ENCODE measurements at places on chromosomes 1 and 21.

DNA sequence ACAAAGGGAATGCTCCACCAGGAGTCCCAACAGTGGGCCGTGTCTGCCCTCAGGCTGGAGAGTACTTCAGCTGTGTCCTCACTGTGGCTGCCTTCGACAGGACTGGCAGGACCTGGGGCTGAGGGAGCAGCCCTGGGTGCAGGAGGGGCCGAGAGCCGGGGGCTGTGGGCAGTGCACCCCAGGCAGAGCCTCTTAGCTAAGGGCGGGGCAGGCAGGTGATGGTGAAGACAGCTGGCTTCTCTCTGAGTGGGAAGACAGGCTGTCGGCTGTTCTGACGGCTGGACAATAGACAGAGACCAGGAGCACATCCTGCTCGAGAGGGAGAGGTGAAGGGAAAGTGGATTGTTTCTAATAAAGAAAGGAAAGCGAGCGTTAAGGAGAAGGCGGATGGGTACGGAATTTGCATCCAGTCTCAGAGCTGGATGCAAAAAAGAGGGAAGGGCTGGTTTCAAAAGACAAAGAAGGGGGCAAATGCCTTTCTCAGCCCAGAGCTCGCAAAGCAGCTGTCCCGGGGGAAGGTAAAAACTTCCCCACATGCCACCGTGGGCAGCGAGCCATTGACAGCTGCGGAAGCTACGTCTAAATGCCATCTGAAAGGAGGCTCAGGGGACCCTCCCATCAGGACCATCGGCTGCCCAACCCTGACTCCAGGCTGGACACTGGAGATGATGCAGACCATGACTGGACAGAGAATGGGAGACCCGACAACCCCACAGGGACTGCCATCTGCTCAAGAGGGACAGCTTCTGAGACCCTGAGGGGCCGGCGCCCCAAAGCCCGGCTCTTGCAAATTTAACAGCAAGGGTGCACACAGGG lies 92.0 kb downstream of the STUM start:
- DNase-seq: no peak

DNA sequence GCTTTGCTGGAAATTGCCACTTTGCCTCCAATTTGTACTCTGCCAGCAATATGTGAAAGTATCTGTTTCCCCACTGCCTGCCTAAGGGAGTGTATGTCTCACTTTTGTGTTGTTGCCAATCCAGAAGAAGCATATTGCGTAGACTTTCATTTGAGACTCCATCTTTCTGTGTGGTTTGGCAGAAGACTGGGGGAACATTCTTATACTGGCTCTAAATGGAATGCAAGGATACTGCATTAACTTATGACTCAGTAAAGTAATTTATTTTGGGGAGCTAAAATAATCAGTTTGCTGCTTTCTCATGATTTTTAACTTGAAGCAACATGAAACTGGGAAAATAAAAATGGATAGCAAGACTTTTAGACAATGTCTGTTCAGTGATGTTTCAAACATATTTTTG lies 107.7 kb upstream of the TMPRSS2 start:
- DNase-seq: no peak

- no peak for DNase-seq
Measured at GRCh38 chr21:45000637-45001133, 60.9 kb downstream of the SLX9 start.

DNA sequence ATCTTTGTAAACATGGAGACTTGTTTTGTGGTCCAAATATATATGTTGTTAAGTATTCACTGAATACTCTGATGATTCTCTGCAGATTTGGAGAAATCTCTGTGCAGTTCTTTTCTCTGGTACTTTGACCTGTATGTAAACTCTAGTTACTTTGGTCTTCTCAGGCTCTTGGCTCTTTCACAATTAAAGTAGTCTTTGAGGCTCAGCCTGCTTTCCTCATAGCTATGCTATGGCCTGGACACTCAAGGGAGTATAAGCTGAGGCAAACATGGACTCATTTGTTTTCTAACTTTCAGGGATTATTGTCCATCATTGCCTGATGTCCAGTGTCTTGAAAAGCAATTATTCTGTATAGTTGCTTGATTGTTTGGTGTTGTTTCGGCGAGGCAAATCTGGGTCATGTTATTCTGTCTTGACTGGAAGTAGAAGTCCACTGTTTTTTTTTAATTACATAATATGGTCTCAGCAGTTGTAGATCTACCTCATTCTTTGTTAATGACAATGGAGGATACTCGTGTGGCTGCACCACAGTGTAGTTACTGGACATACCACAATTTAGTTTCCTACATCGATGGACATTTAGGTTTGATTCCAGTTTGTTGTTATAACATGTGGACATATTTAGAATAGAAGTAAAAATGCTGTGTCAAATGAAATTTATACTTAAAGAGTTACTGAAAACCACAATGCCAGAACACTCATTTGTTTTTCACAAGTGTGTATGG lies 9.2 kb downstream of the PTBP2 start:
- no peak for DNase-seq

DNA sequence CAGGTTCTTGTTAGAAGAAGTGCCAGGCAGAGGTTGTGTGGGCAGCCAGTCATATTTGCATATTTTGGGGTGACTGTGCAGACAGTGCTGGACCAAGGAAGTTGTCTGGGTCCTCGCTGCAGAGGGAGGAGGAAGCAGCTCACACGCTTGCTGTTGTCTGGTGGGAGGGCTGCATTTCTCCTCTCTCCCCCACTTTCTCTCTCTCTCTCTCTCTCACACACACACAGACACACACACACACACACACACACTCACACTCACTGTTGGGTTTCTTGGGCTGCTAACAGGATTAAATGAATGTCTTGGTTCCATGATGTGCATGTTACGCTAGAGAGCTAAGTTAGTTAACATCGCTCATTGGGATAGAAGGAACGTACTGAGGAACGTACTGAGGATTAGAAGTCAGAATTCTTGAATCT lies 72.9 kb downstream of the AGPAT3 start:
- DNase-seq: peak; percentile 23

DNA sequence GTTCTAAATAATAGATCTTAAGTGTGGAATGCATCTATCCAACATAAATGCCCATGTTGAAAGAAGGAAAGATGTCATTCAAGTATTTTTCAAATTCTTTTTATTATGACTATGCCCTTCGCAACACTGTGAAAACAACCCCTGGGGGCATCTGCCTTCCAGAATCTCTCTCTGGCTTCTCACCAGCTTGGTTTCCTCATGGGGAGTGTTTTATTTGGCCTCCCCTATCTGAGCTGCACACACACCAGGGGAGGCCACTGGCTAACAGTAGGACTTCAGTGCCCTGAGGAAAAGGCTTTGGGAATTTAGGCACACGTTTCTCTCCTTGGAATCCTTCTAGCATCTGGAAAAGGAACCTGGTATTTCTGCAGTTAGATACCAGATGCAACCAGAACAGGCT lies 130.6 kb downstream of the EDEM3 start:
- no peak for DNase-seq

DNA sequence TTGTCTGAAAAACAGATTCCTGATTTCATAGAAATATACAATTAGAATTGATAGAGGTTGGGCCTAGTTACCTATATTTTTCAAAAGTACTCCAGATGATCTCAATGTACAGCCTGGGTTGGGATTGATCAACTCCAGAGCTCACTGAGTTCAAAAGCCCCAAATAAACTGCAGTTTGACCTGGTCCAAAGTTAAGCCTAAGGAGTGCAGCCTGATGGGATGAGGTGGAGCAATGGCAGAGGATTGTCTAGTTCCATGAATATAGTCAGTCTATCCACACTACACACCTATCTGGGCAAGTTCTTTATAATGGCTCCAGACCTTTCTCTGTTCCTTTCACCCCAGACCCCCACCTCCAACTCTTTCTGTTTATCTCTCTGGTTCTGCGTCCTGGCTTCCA lies 49.2 kb downstream of the C8A start:
- no peak for DNase-seq

DNA sequence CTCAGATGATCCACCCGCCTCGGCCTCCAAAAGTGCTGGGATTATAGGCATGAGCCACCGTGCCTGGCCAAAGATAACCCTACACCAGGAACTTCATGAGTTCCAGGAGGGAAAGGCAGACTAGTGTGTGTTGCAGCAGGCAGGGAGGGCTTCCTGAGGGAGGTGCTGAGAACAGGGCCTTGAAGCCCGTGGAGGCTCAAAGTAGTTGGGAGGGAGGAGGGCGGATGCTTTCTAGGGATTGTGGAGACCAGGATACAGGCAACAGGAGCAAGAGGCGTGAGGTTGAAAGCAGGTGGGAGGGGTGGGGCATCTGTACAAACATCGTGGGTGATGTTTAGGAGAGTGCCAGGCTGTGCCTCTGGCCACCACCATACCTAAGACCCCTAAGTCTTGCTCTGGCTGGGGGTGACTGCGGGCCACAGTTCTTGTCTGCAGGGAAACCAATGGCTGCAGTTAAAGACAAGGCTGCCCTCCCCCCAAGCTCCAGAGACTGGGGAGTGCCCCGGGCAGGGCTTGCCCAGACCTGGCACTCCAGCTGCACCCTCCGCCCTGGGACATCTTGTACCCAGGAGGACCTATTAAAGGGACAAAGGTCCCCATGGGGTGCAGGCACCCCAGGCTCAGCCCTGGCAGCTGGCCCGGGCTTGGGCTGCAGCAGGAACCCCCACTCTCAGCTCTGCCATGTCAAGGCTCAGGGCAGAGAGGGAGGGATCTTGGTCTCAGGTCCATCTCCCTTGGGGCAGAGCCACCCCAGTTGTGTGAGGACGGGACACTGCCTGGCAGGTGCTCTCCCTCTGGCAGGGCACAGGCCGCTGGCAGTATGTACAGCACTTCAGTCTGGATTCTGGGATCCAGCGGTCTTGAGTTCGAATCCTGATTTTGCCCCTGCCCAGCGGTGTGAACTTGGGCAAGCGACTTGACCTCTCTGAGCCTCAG lies 22.1 kb upstream of the CASZ1 start:
- DNase-seq: no peak

DNA sequence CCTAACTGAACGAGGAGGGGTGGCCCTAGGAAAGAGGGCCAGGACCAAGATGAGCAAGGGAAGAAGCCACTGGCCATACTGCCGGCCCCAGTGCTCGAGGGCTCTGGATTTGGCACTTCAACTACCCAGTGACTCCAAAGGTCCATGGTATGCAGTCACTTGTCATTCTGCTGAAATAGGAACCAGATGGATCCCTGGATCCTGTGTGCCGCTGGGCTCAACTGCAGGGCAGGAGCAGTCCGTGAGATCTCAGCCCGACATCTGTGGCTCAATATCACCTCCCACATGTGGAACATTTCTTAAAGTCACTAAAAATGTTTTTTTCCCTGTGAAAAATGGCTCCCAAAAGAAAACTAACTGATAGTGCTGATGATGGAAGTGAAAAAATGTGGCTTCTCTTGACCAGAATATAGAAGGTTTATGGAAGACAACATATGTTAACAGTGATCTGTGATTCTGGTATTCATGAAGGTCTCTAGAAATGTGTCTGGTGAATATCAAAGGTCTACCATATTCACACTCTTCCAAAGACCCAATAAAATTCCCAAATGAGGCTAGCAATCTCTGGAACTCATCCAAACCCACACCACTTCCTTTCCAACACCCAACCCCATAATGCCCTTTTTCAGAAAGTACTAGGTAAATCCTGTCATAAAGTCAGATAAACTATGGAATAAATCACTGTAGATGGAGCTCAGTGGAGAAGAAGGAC lies 24.1 kb downstream of the PAFAH2 start:
- DNase-seq: no peak

DNA sequence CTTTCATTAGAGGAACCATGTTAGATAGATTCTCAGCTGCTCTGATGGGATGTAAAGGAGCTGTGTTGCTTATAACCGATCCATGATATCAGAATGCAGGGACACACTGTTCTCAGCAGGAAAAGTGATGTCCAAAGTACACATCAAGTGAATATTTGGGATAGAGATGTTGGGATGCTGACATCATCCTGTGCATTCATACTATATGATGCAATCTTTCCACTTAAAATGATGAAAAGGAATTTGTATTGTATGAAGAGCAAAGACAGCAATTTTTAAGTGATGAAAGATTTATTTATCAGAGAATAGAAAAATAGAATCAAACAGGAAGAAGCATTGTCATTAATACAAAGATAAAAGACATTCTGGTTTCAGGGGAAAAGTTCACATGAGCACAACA lies 110.1 kb downstream of the ERG start:
- DNase-seq: no peak

GRCh38 chr1:189500778-189501177 lies 976.9 kb downstream of the BRINP3 start:
- no peak for DNase-seq

DNA sequence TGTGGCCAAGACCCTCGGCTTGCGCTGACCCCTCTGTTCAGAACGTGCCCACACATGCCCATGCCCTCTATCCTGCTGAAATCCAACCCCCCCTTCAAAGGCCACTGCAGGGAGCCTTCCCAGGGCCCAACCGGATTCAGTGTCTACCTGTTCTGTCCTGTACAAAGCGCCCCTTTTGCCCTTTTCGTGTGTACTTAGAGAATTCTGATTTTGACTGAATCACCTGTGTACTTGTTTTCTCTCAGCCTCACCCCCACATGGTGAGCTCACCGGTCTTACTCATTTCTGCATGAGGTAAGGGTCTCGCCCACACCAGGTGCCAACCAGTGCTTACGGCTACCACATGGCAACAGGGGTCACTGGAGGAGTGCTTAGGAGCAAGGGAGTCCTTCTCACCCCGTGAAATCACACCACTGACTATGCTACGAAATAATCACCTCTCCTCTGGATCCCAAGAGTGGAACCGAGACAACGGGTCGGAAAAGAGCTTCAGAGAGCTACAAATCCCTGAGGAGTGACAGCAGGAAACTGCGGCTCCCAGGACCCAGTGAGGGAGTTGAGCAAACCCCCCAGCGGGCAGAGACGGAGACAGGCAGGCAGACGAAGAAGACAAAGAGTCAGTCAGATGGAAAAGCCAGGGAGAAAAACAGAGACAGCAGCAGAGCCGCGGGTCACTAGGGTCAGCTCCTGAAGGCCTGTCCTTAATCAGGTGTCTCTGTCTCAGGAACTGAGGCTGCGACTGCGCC lies 2.1 kb upstream of the S100A2 start:
- peak; percentile 54 for DNase-seq

- DNase-seq: no peak
Measured at GRCh38 chr1:218459878-218460711, 115.0 kb downstream of the TGFB2 start.

- no peak for DNase-seq
Measured at GRCh38 chr21:43370888-43371570, 55.9 kb downstream of the SIK1 start.

DNA sequence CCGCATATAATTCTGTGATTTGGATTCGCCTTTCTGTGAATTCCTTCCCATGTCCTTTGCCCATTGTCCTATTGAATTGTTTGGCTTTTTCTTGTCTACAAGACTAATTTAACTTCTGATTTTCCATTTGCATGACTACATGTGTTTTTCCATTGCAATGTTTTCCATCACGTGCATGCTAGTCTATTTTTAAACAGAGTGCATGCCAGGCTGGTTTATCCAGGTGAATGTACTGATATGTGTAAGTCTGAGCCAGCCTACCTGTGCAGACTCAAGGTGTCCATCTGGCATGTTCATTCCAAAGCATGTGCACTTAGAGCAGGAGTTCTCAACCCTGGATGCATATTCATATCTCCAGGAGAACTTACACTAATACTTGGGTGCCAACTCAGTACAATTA lies 59.7 kb downstream of the INAVA start:
- no peak for DNase-seq

DNA sequence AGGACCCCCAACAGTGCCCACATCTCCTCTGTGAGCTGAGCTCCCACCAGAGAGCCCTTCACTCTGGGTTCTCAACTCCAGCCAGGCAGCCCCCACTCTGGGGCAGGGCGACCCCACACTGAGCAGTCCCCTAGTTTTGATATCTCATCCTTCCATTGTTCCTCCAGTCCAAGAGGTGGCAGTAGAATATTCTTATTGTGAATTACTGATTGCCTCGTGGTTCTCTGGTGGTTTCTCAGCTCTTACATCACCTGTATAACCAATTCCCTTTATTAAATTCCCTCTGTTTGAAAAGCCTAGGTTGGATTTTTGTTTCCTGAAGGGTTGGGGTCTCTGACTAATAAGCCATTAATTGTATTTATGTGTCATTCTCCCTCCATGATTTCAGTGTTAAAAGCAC lies 407.5 kb downstream of the SETD4 start:
- no peak for DNase-seq
